ENCODE measurements at places on chromosomes 4 and X.

DNA sequence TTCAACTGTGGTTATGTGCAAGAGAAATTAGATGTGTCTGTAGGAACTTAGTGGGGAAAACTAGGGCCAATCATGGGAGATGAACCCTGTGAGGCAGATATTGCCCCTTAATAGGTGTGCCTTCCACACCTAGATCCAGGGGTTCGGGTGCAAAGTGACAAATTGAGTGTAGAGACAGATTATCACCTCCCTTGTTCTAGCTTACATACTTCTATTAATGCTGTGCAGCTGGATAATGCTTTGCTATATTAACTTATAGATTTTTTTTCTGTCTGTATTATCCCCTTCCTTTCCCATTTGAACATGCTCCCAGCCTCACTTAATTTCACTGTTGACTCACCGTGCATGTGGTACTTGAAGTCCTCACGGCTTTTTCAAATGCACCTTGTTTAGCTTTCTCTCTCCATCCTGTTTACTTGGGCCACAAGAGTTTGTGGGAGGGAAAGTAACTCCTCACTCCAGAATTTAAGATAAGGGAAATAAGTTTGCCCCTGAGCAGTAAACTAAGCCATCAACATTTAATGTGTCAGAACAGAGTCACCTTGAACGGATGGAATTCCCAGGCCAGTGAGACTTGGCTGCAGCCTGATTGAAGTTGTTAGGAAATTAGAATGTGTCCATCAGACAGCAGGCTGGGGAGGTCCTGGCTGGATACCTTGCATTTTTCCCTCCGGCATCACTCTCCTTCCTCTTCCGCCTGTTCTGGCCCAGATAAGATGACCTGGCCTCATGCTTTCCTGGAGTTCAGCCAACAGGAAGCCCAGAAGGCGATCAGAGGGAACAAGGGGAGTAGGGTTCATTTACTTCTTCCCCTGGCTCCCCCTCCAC is 478.4 kb downstream of the BCOR start:
- no peak for DNase-seq

DNA sequence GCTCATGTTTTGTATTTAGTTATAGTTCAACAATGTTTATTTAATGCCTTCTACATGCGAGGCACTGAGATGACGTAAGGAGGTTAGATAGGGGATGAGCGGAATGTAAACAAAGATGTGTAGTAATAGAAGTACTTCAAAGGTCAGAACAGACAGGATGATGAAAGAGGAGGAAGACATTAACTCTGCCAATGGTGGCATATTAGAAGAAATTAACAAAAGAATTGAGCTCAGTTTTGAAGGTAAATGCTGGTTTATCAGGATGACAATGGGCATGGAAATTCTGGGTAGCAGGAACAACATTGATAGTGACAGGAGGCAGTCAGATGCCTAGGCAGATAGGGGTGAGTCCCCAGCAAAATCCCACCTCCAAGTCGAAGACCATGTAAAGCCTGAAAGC is 62.3 kb upstream of the PGRMC2 start:
- DNase-seq, result no peak

- no peak for DNase-seq
Measured at GRCh38 chr4:177283167-177283566, 26.5 kb upstream of the NEIL3 start.

- DNase-seq, result no peak
Measured at GRCh38 chrX:69556060-69557011, 52.2 kb downstream of the NALF2 start.

GRCh38 chr4:2219233-2219760 is 22.6 kb downstream of the HAUS3 start:
- DNase-seq, result peak; percentile 65

- DNase-seq, result no peak
Measured at GRCh38 chr4:159856451-159856850, 753.6 kb downstream of the RAPGEF2 start.

- no peak for DNase-seq
Measured at GRCh38 chr4:136369073-136369472, 1163.2 kb downstream of the PCDH18 start.

DNA sequence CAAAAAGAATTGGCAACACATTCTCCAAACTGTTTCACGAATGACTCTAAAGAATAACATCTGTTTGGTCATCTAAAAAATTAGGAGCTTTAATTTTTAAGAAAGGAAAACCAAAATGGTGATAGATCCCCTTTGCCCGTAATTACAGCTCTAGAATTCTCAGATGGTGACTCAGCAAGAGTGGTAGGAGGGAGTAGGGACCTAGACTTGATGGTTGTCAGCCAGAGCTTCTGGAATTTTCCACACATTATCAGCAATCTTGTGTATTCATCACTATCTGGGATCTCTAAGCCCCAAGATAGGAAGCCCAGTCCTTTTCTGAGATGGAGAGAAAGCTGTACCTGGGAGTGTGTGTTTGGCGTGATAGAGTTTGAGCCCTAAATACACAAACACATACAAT is 103.9 kb upstream of the RAB40AL start:
- DNase-seq, result no peak

DNA sequence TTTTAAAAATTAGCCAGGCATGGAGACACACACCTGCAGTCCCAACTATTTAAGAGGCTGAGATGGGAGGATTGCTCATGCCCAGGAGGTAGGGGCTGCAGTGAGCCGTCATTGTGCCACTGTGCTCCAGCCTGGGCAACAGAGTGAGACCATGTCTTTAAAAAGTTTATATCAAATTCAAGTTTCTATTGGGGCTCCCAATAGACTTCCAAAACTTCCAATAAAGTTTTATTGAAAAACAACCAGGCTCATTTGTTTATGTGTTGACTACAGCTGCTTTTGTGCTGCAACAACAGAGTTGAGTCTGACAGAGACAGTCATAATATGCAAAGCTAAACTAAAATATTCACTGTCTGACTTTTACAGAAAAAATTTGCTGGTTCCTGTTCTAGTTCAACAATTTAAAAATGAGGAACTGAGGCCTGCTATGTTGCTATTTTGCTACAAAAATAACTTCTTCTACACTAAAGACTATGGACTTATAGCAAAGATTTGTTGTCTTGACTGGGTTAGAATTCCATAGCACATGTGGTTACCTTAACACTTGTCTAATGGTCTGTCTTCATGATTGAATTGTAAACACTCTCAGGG is 63.3 kb upstream of the RELL1 start:
- DNase-seq, result no peak

DNA sequence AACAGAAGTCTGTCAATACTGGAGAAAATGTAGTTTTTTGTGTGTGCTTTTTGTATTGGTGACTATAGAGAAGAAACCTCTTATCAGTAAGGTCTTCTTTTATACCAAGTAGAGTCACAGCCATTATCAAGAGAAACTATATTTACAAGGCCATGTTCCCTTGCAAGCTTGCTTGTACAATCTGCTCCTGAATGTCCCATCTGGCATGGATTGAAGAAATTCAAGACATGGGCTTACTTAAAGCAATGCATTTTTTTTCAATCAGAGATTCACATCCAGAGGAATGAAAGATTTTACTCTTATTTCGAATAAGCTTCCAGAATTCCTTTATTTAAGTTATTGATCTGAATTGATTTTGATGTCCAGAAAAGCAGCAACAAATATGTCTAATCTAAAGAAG is 537.3 kb upstream of the RPS6KA3 start:
- peak; percentile 11 for DNase-seq
